ENCODE measurements at places on chromosomes 7 and 10. TPM values are rescaled to one million over a fixed set of nuclear protein-coding genes. Genes with fewer than 3 reads are reported as not detected.

- H3K4me1 ChIP-seq, result no peaks in the 10 kb centered on the region
- H3K27me3 ChIP-seq, result no peaks in the 10 kb centered on the region
- no peak for DNase-seq
- H3K36me3 ChIP-seq, result no peaks in the 10 kb centered on the region
These were observed 39.7 kb upstream of the SLC35B4 start for GRCh38 chr7:134356421-134356936.

GRCh38 chr7:125563557-125563956, 633.9 kb upstream of the POT1 start:
- H3K36me3 ChIP-seq, result no peaks in the 10 kb centered on the region
- H3K27me3 ChIP-seq, result no peaks in the 10 kb centered on the region
- no peak overlapping the region for H3K27ac ChIP-seq
- DNase-seq, result no peak

GRCh38 chr10:21238044-21238443, 287.4 kb downstream of the SKIDA1 start:
- no peak overlapping the region for H3K4me3 ChIP-seq
- peaks cover 2% of the 10 kb centered on the region for H3K36me3 ChIP-seq
- H3K27ac ChIP-seq, result peak overlapping the region; percentile 44
- H3K4me1 ChIP-seq, result peaks cover 20% of the 10 kb centered on the region
- no peaks in the 10 kb centered on the region for H3K27me3 ChIP-seq

- no peaks in the 10 kb centered on the region for H3K27me3 ChIP-seq
- no peaks in the 10 kb centered on the region for H3K4me1 ChIP-seq
- H3K36me3 ChIP-seq, result no peaks in the 10 kb centered on the region
- no peak overlapping the region for H3K27ac ChIP-seq
These were observed 47.5 kb downstream of the RNF133 start for GRCh38 chr7:122651451-122651850.

DNA sequence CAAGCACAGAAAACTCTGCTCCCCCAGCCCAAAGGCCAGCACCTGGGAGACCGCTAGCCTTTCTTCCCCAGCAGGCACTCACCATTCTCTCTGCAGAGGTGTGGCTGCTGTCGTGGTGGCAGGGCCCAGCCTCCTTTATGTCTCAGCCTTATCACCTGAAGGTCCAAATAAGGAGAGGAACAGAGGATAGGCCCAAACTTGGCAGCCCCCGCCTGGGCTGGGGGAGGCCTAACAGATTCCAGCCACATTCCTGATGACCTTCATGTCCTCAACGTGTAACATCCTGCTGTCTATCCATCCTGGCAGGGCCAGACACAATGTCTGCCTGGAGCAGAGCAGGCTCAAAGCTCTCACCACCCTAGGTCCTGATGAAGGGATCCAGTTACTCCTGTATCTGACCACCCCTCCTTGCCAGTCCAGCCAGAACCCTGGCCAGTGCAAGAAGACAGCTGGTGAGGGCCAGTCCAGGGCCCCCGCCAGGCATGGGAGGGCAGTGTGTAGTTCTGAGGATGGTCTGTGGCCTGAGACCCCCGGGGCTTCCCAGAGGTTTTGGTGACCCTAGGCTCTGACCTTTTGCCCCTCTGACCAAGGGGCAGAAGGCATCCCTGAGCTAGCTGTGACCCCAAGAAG, at the start of gene MYL7:
Gene MYL7, minus strand, starts transcription at position 112 of the 630 bp plus-strand sequence. Its CDS starts 27 bp downstream, at position 85.
- peak within 1 kb of the TSS; percentile 49 for H3K27ac ChIP-seq
- DNase-seq, result no peak
- no peak within 1 kb of the TSS for H3K4me3 ChIP-seq
- no peaks in the 10 kb centered on the region for H3K36me3 ChIP-seq
- H3K4me1 ChIP-seq, result no peaks in the 10 kb centered on the region

DNA sequence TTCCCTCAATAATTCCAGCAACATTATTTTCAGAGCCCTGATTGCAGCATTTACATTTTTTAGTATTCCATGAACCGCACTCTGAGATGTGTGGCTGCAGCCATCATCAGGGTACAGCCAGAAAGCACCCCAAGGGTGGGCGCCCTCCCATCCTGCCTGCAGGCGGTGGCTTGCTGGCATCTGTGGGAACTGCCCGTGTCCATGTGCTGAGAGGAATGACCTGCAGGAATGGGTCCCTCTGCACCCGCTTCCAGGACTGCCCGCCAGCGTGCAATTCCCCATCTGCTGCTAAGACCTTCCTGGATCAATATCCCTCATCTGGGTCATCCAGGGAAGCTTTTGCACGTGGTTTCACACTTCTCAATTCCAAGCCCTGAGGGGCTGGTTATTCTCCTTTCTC, 32.8 kb upstream of the NUB1 start:
- no peak overlapping the region for H3K4me3 ChIP-seq
- no peak for DNase-seq
- H3K4me1 ChIP-seq, result peaks cover 16% of the 10 kb centered on the region
- H3K36me3 ChIP-seq, result no peaks in the 10 kb centered on the region
- no peak overlapping the region for H3K27ac ChIP-seq

DNA sequence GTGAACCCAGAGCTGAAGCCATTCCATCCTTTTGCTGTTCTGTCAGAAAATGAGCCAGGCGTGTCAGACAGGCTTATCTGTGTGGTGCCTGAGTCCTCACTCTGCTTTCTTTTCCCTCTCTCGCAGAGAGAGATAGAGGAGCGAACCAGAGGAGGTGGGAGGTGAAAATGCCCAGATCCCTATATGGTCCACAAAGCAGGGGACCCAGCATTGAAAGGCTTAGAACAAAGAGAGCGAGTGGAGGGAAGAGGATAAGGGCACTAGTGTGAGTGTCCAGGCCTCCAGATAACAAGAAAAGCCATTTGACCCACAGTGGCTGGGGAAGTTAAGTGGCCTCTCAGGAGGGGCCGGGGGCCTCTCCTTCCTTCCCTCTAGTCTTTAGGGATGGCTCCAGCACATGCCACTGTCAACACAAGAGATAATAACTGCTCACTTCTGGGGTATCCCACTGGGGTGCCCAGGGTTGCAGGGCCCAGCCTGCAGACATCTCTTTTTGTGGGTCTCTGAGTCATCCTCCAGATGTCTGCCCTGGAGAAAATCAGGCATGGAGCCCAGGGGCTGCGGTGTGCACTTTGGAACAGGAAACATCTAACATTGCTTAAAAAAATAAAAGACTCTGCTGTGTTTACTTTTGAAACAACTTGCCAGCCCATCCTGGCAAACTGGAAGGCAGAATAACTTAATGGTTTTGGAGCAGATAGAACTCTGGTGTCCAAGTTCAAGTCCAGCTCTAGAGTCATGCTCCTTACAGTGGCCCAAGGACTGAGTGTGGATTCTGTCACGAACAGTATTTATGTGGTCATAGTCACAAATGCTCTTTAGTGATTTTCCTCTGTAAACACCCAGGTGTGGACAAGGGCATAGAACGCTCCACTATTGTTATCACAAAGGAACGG, 189.5 kb downstream of the CXCL12 start:
- peaks cover 7% of the 10 kb centered on the region for H3K27me3 ChIP-seq
- no peak for DNase-seq
- no peaks in the 10 kb centered on the region for H3K36me3 ChIP-seq
- H3K4me3 ChIP-seq, result no peak overlapping the region
- H3K27ac ChIP-seq, result no peak overlapping the region

DNA sequence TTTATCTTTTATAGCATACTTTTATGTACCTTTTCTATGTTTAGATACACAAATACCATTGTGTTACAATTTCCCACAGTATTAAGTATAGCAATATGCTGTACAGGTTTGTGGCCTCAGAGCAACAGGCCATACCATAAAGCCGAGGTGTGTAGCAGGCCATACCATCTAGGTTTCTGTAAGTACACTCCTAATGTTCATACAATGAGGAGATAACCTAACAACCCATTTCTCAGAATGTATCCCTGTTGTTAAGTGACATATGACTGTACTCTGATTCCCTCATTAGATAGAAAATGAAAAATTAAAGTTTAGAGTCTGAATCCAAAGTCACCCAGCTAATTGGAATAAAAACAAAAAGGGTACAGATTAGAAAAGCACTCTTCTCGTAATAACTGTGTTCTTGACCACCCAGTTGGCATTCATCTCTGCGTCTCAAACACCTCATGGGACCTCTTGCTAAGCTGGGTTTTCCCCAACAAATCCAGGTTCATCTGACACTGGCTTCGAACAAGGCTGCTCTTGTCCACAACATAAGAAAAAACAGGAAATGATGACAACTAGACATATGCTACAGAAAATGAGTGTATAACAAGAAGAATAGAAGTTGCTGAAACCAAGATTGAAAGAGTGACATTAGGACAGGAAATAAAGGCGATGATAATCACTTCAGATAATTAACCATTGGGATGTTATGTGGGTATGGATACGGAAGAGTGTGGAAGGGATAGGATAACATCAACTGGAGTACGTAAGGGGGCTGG, 1.4 kb downstream of the NDUFB8 start:
- no peaks in the 10 kb centered on the region for H3K27me3 ChIP-seq
- peak overlapping the region; percentile 99 for H3K4me3 ChIP-seq
- peaks cover 16% of the 10 kb centered on the region for H3K4me1 ChIP-seq
- no peak overlapping the region for H3K27ac ChIP-seq
- H3K36me3 ChIP-seq, result peaks cover 13% of the 10 kb centered on the region

DNA sequence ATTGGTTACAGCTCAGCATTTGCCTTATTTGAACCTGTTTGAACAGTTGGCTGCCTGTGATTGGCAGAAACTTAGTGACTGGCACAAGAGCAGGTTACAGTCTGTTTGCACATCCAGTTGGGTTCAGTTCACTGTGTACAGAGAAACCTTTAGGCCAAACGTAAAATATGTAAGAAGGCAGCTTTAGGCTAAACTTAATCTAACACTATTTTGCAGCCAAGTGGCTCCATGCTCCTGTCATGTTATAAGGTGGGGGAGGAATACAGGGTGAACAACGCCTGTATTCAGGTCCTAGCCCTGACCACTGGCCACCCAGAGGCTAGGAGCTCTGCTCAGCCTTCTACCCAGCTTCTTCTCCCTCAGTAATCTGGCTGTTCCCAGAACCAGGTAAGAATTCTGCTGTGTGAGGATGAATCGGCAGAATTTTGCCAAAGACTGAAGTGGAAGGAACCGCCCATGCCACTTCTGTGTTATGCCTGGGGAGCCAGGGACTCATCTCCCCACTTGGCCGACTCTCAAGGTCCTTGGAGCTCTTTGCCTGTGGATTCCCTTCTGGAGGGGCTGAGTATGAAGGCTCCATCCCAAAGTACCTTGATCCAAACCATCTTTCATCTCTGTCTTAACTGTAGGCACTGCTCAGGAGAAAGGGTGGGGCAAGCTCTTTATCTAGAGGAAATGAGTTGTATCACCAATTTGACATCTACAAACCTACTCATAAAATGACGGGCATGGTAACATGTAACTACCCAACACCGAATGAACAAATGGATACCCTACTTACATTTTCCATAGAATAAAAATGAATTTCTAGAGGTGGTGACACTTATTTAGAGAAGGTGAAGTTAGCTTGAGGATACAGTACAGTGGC, 164.4 kb upstream of the NAMPT start:
- H3K4me3 ChIP-seq, result no peak overlapping the region
- no peak overlapping the region for H3K27ac ChIP-seq

GRCh38 chr7:36507475-36508440, 118.1 kb downstream of the ANLN start:
- H3K36me3 ChIP-seq, result peaks cover 1% of the 10 kb centered on the region
- peak overlapping the region; percentile 15 for H3K27ac ChIP-seq
- DNase-seq, result no peak
- no peak overlapping the region for H3K4me3 ChIP-seq
- H3K4me1 ChIP-seq, result no peaks in the 10 kb centered on the region

- no peak overlapping the region for H3K4me3 ChIP-seq
- no peak overlapping the region for H3K27ac ChIP-seq
- H3K27me3 ChIP-seq, result peaks cover 22% of the 10 kb centered on the region
- no peaks in the 10 kb centered on the region for H3K36me3 ChIP-seq
These were observed 13.7 kb downstream of the ADCYAP1R1 start for GRCh38 chr7:31065840-31066239.

GRCh38 chr7:4631380-4632179, 50.5 kb upstream of the FOXK1 start:
- peak; percentile 22 for DNase-seq
- no peak overlapping the region for H3K27ac ChIP-seq
- H3K27me3 ChIP-seq, result peaks cover 22% of the 10 kb centered on the region
- peaks cover 4% of the 10 kb centered on the region for H3K4me1 ChIP-seq
- H3K36me3 ChIP-seq, result no peaks in the 10 kb centered on the region

- H3K36me3 ChIP-seq, result peaks cover 10% of the 10 kb centered on the region
- no peak overlapping the region for H3K4me3 ChIP-seq
- peak overlapping the region; percentile 73 for H3K27ac ChIP-seq
- H3K27me3 ChIP-seq, result no peaks in the 10 kb centered on the region
- no peak for DNase-seq
- H3K4me1 ChIP-seq, result peaks cover 19% of the 10 kb centered on the region
These were observed 55.7 kb downstream of the KLRG2 start for GRCh38 chr7:139427788-139428187.

DNA sequence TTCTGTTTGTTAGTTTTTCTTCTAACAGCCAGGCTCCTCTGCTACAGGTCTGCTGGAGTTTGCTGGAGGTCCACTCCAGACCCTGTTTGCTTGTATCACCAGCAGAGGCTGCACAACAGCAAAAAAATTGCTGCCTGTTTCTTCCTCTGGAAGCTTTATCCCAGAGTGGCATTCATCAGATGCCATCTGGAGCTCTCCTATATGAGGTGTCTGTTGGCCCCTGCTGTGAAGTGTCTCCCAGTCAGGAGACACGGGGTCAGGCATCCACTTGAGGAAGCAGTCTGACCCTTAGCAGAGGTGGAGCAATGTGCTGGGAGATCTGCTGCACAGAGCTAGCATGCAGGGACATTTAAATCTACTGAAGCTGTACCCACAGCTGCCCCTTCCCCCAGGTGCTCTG, 26.7 kb upstream of the CROT start:
- H3K27ac ChIP-seq, result no peak overlapping the region
- no peak overlapping the region for H3K4me3 ChIP-seq
- no peak for DNase-seq
- H3K27me3 ChIP-seq, result no peaks in the 10 kb centered on the region
- peaks cover 15% of the 10 kb centered on the region for H3K36me3 ChIP-seq

- no peak overlapping the region for H3K27ac ChIP-seq
- no peak overlapping the region for H3K4me3 ChIP-seq
- DNase-seq, result no peak
- H3K36me3 ChIP-seq, result no peaks in the 10 kb centered on the region
- peaks cover 4% of the 10 kb centered on the region for H3K4me1 ChIP-seq
These were observed 66.1 kb upstream of the STK17A start for GRCh38 chr7:43516581-43517342.

DNA sequence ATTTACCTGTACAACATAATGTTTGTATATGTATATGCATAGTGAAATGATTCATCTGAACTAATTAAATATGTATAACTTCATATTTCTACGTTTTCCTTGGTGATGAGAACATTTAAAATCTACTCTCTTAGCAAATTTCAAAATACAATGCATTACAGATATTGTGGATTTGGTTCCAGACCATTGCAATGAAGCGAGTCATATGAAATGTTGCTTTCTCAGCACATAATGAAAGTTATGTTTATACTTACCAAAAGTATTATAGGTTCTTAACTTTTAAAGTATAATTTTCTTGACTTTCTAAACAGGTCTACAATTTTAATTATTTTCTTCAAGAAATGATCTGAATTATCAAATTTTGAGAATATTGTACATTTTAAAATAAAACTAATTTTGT, 189.2 kb downstream of the CSTF2T start:
- H3K36me3 ChIP-seq, result no peaks in the 10 kb centered on the region
- no peak for DNase-seq
- H3K27ac ChIP-seq, result no peak overlapping the region
- no peak overlapping the region for H3K4me3 ChIP-seq

The FAM241B gene
- total RNA-seq, result 42.4 TPM

The KLF14 gene
- total RNA-seq, result 0.14 TPM

The FRG2B gene
- not detected for total RNA-seq

The GPR85 gene
- total RNA-seq, result 0.20 TPM

The LEP gene
- not detected for total RNA-seq

The ATOH7 gene
- 0.65 TPM for total RNA-seq

The MSMB gene
- not detected for total RNA-seq

The MMP21 gene
- total RNA-seq, result not detected

The NDUFB8 gene
- 167 TPM for total RNA-seq

The TMEM236 gene
- total RNA-seq, result 0.07 TPM

The ATP6V0A4 gene
- total RNA-seq, result 0.89 TPM

The EBLN1 gene
- total RNA-seq, result not detected

The CALHM1 gene
- total RNA-seq, result not detected

The C10orf62 gene
- 0.96 TPM for total RNA-seq

The TSPAN12 gene
- 23.2 TPM for total RNA-seq
